ENCODE measurements at places on chromosomes 3 and 15. TPM values are rescaled to one million over a fixed set of nuclear protein-coding genes. Genes with fewer than 3 reads are reported as not detected.

- no peak for DNase-seq
Observed at GRCh38 chr3:187385296-187385695, 17.1 kb downstream of the RTP4 start.

DNA sequence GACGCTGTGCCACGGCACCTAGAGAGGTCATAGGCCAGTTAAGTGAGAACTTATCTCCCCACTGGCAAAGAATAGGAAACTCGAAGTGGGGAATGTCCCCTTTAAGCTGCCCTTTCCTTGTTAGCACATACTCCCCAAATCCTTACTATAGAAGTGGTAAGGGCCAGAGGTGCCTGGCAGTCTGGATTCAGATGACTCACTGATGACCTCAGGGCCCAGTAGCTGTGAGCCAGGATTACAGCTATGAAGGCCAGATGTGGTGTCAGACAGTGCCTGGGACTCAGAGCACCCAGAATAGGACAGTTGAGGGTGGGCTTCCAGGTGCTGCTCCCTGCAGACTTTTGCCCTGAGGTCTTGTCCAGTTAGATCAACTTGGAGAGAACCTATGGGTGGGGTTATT lies 37.7 kb downstream of the PDIA5 start:
- no peak for DNase-seq

DNA sequence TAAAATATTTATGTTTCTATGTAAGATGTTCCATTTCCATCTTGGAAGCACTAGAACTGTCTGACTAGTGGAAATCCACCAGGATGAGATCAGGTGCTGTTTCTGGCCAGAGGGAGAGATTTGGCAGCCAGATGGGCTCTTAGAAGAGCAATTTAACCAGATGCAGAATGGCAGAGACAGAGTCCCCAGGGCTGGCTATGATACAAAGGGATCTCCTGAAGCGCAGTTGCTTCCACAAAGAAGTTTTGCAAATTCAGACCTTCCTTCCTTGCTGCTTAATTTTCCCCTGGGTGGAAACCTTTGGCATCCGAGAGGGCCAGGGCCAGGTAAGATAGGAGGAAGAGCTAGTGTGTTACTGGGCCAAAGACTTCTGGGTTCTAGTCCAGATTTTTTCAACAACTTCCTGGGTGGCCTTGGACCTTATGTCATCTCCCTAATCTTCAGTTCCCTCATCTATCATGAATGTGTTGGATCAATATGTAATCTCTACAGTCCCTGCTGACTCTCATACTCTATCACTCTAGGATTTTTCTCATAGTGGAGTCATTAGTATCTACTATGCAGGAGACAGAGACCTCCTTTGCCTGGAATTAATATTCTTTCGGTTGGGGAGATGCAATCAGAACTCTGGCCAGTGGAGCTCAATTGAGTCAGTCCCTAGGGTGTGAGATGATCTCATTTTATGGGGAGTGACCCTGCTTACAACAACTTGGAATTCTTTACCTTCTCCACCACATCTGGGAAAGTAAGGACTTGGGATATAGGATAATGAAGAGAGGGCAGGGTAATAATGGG lies 41.1 kb upstream of the NDUFB4 start:
- DNase-seq = no peak

- no peak for DNase-seq
Observed at GRCh38 chr3:77042343-77042742, 2.4 kb downstream of the ROBO2 start.

GRCh38 chr3:69761896-69762767 lies 22.9 kb downstream of the MITF start:
- no peak for DNase-seq

TMEM212 gene
- not detected for total RNA-seq

DUOX1 gene
- 1.6 TPM for total RNA-seq

KCNMB3 gene
- total RNA-seq = 3.7 TPM

AMT gene
- 15.2 TPM for total RNA-seq

Measured in kidney (tissue), 22 donors.